ENCODE measurements at places on chromosomes 5 and 9.

- no peak for DNase-seq
Observed at GRCh38 chr5:72849546-72849945, 33.1 kb downstream of the TNPO1 start.

DNA sequence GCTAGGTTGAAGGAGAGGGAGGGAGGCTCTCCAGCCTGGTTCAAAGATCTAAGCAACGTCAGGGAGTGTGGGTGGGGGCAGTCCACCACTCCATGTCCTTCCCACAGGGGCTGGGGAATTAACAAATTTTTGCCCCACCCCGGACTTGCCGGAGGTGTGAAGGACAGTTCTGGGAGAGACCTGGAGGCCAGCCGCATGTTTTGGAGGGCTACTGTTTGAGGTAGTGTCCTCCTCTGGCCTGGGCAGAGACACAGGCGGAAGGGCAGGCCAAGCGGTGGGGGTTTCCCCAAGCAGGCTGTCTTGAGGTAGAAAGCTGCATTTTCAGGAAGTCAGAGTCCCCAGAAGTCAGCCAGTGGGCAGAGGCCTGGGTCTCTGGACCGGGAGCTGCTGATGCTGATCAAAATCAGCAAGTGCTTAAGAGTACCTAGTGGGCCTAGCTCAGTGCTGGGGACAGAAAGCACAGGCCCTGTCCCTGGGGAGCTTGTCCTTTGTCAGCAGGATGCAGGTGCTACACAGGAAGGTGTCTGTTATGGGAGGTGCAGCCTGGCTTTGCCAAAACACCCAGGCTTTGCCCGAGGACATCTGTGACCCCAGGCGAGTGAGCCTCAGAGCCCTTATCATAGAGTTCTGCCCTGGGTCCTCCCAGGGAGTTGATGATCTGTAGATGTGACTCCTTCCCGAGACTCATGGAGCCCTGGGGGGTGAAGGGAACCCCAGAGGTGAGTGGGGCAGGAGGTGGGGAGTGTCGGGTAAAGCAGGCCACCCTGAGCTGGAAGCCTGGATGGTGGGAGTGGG, 18.5 kb downstream of the JADE2 start:
- no peak for DNase-seq

DNA sequence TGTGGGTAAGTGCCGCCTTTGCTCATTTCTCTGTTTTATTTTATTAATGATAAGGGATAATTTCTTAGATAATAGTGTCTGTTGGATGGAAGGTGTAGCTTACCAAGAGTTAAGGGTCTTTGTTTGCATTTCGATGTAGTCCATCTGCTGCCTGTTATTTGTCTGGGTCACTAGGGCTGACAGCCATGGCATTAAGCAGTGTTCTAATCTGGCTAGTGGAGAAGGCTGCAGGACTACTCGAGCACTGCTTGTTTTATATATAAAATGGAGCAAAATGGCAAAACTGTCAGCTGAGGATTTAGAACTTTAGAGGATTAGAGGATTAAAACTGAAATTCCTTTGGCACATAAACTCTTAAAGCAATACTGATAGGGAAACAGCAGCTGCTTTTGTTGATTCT, 67.5 kb downstream of the C7 start:
- no peak for DNase-seq

GRCh38 chr9:132797861-132798659, 80.0 kb downstream of the AK8 start:
- DNase-seq: no peak

- DNase-seq: no peak
Observed at GRCh38 chr5:140113180-140113698, 670 bp upstream of the PURA start.

GRCh38 chr5:171094356-171094755, 214.7 kb upstream of the TLX3 start:
- no peak for DNase-seq

GRCh38 chr5:6399980-6400910, 21.9 kb upstream of the MED10 start:
- no peak for DNase-seq

GRCh38 chr9:12798066-12798770, 23.4 kb downstream of the LURAP1L start:
- DNase-seq: no peak

All from body of pancreas (tissue), 4 donors.